ENCODE measurements at places on chromosomes 11 and 22.

- no peak for DNase-seq
Observed at GRCh38 chr11:84420271-84420670, 1134.1 kb upstream of the CCDC90B start.

GRCh38 chr11:44899959-44900358 lies 50.7 kb downstream of the TP53I11 start:
- DNase-seq = no peak

- DNase-seq = no peak
Observed at GRCh38 chr11:71558996-71559395, 6.4 kb upstream of the KRTAP5-10 start.

DNA sequence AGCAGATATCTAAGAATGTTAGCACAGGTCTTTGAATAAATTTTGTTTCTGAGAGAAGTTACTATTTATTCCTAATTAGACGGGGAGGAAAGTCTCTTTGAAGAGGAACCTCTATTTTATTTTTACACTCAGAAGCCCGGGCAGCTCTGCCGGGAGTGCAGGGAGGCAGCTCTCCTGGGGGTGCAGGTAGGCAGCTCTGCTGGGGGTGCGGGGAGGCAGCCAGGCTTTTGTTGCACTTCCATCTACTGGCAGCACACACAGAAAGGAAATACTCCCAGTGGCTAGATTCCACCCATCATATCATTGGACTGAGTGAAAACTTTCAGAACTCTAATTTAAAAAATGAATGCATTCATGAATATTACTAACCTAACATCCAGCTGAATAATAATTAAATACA lies 24.6 kb downstream of the OR10A6 start:
- DNase-seq = no peak

DNA sequence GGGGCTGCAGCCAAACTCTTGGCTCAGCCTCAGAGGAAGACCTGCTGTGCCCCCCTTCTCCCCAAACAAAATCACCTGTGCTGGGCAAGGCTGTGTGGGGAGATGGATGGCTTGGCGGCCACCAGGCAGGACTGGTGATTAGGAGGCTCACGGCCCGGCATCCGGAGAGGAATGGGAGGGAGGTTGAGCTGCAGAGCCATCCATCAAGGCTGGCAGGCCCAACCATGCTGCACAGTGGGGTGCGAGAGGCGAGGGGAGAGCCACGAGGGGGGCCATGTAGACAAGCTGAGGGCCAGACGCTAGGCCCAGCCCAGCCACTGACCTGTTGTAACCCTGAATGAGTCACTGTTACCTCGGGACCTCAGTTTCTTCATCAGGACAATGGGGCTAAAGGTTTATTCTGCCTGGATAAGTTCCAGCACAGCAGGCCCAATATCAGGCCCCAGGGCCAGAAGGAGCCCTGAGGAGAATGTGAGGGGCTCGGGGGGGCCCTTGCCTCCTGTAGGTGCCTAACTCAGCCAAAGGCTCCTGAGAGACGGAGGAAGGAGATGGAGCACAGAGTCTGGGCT lies 18.2 kb downstream of the PDE2A start:
- DNase-seq = no peak

DNA sequence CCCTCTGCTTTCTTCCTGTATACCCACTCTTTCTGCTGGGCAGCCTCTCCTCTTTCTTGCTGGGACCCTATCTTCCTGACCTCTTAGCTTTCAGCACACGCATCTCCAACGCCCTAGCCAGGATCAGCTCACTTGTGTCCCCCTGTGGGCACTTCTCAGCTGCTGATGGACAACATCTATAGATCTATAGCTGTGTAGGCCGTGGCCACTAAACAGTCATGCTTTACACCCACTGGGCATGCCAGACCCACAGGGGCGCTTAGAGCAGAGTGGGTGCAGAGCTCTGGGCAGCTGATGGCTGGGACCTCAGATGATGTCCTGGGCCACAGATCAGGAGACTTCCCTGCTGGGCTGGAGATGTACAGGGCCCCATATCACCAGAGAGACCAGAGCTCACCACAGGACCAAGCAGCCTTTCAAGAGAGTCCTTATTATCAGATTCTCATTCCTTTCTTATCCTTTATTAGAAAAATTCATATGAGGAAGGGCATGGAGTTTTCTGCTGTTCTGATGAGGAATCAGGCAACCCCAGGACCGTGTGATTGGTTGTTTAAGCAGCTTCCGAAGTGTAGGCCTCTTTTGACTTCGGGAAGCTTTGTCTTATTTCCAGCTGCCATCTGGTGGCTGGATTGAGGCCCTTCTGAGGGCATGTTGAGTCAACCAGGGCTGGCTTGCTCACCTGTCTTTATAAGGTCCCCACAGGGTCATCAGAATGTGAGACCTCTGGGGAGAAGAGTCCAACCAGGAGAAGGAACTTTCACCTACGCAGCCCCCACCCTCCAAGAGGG lies 60.5 kb downstream of the OSBP2 start:
- peak; percentile 2 for DNase-seq

- no peak for DNase-seq
Observed at GRCh38 chr11:119809346-119809745, 80.3 kb upstream of the NECTIN1 start.

DNA sequence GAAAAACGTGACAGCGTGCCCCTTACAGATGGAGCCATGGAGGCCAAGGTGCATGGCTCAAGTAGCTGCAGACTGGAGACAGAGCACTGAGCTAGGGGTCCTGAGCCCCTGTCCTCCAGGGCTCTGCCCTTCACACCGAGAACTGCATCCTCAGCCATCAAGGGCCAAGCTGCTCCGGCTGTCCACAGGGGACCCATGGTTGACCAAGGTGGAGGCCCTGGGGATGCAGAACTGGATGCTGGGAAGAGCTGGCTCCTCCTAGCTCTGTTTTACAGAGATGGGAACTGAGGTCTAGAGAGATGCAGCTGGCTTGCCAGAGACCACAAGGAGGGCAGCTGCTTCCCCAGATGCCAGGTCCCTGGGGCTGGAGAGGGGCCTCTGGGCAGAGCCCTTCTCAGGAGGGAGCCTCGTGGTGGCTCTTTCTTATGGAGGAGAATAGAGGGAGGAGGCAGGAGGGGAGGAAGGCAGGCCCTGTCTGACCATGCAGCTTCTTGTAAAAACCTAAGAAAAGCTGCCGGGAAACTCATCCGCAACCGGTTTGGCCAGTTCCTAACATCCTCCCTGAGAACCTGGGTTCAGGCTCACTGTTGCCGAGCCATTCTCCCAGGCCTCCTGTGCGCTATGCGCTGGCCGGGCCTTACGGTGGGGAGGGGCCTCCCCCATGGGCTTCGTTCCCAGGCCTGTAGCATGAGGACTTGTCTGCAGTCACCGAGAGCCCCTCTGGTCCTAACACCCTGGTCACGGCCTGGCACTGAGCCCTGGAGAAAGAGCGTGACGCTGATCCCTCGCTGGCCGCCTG lies 80.6 kb downstream of the WNT7B start:
- DNase-seq = peak; percentile 48

GRCh38 chr11:121450401-121450800 lies 1.7 kb upstream of the SORL1 start:
- DNase-seq = no peak

GRCh38 chr11:85748455-85748891 lies 62.5 kb downstream of the SYTL2 start:
- DNase-seq = no peak

DNA sequence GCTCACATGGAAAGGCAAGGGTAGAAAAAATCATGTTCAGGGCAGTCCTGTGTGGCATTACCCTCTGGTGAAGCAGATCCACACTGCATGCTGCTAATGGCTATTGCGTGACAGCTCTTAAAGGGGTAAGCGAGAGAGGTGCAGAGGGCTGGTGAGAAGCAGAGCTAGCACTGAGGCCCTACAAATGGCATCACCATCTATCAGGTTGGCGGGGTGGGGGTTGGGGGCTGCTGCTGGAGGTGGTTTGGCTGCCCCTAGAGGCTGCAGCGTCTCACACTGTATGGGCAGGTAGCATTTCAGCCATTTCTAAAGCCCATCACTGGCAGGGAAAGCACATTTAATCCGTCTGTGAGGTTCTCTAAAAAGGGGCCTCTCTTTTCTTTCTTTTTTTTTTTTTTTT lies 16.9 kb upstream of the TMA7B start:
- DNase-seq = no peak

GRCh38 chr22:37226087-37226486 lies 13.8 kb upstream of the SSTR3 start:
- DNase-seq = no peak

GRCh38 chr11:38315151-38315550 lies 1717.1 kb upstream of the RAG2 start:
- DNase-seq = no peak

DNA sequence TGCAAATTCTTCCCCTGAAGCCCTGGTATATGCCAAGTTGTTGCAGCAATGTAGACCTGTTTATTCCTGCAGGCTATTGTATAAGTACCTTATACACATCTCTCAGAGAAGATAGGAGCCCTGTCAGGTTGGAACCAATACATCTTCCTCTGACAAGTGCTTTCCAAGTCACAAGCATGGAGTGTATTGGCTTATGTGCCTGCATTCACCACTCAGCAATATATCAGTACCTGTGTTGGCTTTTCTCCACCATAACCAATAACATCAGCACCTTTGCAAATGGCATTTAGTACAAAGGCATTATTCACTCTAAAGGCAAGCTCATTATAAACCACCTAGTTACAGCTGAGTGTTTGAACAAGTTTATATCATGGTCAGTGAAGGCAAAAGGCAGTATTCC lies 611.7 kb upstream of the CNTN5 start:
- DNase-seq = no peak

- DNase-seq = peak; percentile 54
Observed at GRCh38 chr22:33747576-33748180, 172.6 kb downstream of the LARGE1 start.

DNA sequence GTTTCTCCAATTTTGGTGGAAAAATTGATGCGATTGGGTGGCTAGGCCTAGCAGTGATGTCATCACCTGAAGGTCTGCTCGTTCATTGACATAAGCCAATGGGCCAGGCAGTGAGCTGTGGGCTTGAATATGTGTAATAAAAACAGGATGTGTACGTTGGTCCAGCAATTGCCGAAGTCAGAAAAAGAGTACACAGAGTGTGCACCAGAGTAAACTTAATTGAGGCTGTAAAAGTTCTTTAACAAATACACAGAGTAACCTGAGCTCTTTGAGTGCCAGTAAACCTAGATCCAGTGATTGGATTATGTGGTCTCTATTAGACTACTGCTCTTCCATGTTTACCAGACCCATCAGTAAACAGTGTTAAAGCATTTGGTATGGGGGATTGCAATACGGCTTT lies 13.0 kb upstream of the GLYATL1 start:
- no peak for DNase-seq

DNA sequence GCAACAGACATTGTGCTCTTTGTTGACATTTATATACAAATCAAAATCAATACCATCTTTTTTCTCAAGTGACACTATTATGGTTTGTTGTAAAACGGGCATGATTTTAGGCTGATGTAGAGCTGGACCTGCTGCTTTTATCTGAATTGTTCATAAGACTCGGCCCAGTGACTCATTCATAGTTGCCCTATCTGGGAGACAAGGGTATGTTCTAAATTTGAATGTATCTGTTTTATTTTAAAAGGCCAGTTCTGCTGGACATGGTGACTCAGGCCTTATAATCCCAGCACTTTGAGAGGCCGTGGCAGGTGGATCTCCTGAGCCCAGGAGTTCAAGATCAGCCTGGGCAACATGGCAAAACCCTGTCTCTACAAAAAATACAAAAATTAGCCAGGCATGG lies 39.3 kb downstream of the CEP295 start:
- no peak for DNase-seq

GRCh38 chr22:44424867-44425693 lies 73.0 kb downstream of the RTL6 start:
- no peak for DNase-seq

GRCh38 chr11:122179961-122180834 lies 64.2 kb upstream of the BLID start:
- no peak for DNase-seq

DNA sequence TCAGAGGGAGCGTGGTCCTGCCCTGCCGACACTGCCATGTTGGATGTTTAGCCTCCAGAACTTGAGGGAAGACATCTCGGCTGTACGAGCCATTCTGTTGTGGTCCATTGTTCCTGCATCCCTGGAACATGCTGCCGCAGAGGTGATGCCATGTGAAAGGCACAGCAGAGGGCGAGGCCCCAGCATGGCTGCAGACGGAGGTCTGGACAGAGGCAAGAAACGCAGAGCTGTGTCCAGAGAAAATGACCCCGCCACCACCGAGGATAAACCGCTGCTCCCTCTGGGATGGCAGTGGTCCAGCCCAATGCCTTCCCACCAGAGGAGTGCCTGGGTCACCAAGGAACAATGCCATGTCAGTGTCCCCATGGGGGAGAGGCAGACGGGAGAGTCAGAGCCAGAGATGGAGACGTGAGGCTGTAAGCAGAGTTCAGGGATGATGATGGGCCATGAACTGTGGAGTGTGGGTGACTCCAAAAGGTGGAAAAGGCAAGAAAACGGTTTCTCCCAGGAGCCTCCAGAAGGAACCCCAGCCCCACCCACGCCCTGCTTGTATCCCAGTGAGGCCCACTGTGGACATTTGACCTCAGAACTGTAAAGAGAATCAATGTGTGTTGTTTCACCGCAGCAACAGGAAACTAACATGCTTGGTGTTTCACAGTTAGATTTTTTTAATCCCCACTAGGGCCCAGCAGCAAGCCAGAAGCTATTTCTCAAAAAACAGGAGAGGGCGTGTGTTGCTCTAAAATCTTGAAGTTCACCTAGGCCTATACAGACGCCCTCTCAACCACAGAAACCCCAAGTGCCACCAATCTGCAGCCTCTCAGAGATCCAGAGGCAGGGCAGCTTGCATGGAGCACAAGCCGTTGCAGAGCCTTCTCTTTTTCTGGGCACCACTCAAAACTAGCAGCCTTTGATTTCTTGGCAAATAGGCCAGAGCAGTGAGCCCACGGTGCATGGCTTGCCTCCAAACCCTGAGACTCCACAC lies 1422.9 kb downstream of the TBC1D22A start:
- no peak for DNase-seq

DNA sequence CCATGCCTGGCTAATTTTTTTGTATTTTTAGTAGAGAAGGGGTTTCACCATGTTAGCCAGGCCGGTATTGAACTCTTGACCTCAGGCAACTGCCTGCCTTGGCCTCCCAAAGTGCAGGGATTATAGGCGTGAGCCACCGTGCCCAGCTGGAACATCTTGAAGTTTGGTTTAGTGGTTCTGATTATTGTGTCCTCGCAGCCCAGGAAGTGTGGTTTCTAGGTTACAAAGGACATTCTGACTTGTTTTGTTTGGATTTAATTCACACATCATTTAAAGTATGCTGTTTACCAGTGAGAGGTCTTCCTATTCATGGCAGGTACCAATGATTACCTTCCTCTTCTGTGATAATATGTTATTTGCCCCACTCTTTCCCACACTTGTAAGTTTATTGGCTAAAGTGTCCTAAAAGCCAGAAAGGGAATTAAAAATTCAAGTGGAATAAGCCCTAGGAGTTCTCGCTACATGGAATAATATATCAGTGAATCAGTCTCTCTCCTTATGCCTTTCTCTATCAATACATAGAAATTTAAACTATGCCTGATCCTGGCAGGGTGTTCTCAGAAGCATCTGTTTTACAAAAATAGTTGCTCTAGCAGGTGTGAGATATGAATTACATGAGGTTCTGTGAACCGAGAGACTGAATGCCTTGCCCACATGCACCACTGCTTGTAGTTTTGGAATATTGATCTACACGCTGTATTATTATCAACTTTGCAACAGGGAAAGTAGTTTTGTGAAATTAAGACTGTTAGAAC lies 263.1 kb downstream of the DDX10 start:
- no peak for DNase-seq

- no peak for DNase-seq
Observed at GRCh38 chr22:24265734-24266133, 4.9 kb upstream of the SPECC1L start.

- no peak for DNase-seq
Observed at GRCh38 chr11:28584992-28585391, 476.8 kb downstream of the METTL15 start.

GRCh38 chr11:119991022-119991404 lies 146.9 kb downstream of the TRIM29 start:
- no peak for DNase-seq

Data from DMS79 (cell line).